ENCODE measurements at places on chromosomes 11 and 22.
A peak's percentile ranks its signal among the peaks of the same experiment; 100 is the strongest.

GRCh38 chr11:13294771-13295579, 17.4 kb downstream of the BMAL1 start:
- DNase-seq, result peak; percentile 94

DNA sequence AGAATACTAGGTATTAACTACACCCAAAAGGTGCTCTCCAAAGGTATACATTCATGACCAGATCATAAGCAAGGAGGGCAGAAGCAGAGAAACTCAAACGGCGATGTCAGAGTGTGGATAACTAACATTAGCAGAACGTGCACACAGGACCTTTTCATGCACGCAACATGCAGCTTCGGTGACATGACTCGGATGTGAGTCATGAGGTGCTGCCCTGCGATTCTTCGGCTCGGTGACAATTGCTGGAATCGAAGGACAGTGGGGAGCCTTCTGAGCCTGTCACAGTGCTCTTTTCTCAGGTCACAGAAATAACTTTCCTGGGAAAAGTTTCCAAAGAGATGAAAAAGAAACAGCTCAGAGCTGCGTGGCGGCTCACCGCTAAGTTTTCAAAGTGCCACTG, 418.5 kb upstream of the SYN3 start:
- no peak for DNase-seq

- DNase-seq, result no peak
Measured at GRCh38 chr11:47589977-47590861, 3.7 kb downstream of the FAM180B start.

GRCh38 chr11:102733232-102733875, 8.6 kb upstream of the MMP8 start:
- peak; percentile 70 for DNase-seq

GRCh38 chr11:130781931-130782330, 134.3 kb downstream of the SNX19 start:
- DNase-seq, result no peak

DNA sequence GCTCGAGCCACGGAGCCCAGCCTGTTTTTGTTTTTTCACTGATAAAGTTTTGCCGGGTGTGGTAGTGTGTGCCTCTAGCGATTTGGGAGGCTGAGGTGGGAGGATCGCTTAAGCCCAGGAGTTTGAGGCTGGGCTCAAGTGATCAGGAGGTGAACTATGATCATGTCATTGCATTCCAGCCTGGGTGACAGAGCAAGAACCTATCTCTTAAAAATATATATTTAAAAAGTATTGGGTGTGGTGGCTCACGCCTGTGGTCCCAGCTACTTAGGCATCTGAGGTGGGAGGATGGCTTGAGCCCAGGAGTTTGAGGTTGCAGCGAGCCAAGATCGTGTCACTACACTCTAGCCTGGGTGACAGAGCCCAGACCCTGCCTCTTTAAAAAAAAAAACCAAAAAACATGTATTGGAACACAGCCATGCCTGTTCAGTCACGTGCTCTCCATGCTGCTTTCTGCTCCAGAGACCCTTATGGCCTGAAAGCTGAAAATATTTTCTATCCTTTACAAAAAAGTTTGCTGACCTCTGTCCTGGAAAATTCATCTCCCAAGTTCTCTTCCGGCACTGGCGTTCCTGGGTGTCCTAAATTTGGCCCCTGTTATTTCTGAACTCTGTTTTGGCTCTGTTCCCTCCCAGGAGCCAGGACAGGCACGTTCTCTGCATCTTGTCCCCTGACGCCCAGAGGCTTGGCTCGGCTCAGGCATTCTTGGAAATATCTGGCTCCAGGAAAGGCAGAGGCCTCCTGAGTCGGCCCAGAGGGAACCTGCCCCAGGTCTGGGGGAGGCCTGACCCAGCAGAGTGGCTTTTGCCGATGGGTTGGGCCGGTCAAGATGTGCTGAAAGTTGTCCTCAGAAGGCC, 61.3 kb upstream of the PPP6R3 start:
- DNase-seq, result no peak

DNA sequence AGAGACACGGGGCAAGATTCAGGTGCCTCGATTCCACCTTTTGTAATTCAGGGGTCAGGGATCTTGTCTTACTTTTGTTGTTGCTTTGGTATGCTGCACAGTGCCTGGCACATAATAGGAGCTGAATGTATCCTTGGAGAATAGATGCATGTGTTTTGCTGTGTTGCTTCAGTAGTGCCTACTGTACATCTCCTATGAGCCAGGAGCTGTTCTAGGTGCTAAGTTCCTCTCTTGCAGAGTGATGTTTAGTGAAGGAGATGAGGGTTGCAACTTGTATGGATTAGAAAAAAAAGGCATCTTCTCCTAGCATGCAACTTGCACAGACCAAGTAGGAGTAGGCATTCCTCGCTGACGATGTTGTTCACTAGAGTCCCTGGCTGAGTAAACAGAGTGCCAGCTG, 555.4 kb downstream of the NTM start:
- no peak for DNase-seq

- no peak for DNase-seq
Measured at GRCh38 chr11:117588166-117588810, 208.7 kb downstream of the DSCAML1 start.

DNA sequence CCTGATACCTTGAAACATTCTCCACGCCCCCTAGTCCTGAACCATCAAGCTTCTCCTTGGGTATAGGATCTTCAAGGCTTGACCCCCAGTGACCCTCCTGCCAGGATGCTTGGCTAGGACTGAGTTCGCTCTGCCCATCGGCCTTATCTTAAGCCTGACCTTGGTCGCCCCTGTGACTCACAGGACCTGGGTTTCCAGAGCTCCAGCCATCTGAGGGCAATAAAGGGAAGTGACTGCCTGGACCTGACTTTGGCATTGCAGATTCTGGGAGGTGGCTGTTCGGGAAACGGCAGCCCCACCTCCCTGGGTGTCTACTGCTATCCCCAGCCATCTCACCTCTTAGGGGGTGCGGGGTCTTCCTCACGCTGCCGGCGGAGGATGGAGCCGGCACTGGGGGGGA, 15.4 kb downstream of the CARD10 start:
- DNase-seq, result no peak

GRCh38 chr11:30210357-30210756, 20.5 kb upstream of the FSHB start:
- no peak for DNase-seq
